ENCODE measurements at places on chromosomes 1 and 21.

DNA sequence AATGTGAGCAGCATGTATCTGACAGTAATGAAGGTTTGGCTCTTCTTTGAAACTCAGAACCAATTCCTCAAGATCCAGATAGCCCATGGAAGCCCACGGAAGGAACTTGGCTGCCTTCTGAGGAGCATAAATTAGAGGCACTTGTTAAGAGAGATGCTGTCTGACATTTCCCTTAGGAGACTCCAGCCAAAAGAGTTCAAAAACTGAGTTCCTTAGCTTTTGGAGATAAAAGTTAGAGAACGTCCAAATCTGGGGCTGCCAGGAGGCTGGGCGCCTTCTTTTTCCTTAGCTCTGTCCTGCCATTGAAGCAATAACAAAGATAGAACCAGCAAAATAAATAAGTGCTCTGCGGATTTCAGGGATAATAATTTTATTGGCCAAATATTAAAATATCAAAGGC lies 439.6 kb upstream of the USP24 start:
- no peak for DNase-seq

- DNase-seq: no peak
These were observed at the start of gene GNG4 for GRCh38 chr1:235649368-235650163. GNG4 (minus strand) TSS chr1:235649784; CDS start chr1:235583838, 65,946 bp downstream.

DNA sequence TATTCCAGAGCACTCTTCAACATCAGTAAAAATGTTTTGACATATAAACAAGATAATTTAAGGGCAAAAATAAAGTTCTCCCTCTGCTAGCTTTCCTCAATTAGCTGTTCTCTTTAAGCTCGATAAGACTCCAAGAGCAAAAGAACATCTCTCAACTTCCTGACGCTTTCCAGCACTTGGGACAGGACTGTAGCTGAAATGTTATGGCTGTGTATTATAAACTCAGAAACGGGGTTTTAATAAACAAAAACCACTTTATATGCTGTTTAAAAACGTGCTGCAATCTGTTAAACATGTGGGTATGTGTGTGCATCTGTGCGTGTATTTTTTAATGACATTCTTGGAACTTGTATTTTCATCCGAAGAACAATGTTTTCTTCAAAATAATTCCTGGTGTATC lies 71.5 kb upstream of the RGS2 start:
- no peak for DNase-seq

GRCh38 chr1:60169206-60169605 lies 95.6 kb upstream of the C1orf87 start:
- no peak for DNase-seq

DNA sequence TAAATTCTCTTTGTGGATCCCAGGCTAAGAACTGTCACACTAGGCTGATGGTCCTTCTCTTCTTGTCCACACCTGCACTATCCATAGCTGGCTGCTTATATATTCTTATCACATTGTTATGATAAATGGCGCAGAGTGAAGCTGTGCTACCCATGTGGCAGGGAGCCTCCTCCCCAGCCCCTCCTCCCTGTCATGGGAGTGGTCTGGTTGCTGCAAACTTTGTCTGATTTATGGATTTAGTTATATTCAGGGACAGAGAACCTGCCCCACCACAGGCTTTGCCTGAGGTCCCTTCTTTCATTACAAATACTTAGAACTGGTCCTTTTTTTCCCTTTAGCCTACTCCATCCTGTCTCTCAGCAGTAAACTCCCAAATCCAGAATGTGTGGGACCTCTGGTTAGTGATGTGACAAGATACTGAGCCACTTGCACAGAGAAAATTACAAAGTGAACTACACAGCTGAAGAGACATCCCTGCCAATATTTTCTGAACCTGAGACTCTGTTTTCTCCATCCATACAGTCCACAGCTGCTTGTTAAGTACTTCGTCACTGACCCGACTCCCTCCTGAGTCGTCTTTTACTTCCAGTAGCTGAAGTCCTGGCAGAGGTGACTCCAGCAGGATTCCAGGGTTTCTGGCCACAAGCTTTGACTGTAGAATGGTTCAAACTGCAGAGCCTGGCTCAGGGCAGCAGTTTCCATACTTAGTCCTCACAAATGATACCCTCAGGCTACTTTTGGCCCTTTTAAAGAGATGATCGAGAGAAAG lies 37.6 kb downstream of the PTGFRN start:
- no peak for DNase-seq

- peak; percentile 100 for DNase-seq
These were observed 26.4 kb downstream of the FOXO6 start for GRCh38 chr1:41387667-41388091.

GRCh38 chr1:101236516-101237228 lies at the start of gene S1PR1:
S1PR1 (plus strand) TSS chr1:101237019; CDS start chr1:101238985, 1,966 bp downstream.
- DNase-seq: no peak

- no peak for DNase-seq
These were observed 55.7 kb upstream of the ACADM start for GRCh38 chr1:75668813-75669212.

DNA sequence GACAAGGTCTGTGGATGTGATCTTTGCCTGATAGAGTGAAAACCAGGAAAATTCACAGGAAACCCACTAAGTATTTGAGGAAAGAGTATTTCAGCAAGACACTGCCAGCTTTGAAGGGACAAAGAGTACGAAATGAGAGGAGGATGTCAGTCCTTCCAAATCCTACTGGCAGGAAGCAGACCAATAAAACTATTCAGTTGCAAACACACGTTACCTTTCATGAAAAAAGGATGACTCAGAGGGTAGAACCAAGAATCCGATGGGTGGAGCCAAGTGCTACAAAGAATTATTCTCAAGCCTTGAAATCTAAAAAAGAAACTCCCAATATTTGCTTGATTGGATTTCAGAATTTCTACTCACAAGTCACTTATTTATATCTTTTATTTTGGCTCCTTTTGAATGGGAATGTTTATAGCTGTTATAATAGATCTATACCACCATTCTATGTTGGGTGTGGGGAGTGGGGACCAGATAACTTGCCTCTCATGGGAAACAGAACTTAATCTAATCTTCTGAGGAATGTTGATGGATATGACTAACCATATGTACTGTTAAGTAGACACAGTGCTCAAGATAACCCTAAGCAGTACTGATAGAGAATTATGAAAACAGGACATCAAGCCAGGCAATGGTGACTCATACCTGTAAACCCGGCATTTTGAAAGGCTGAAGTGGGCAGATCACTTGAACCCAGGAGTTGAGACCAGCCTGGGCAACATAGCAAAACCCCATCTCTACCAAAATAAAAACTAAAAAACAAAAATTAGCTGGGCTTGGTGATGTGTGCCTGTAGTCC lies 19.3 kb upstream of the HEATR1 start:
- DNase-seq: no peak

DNA sequence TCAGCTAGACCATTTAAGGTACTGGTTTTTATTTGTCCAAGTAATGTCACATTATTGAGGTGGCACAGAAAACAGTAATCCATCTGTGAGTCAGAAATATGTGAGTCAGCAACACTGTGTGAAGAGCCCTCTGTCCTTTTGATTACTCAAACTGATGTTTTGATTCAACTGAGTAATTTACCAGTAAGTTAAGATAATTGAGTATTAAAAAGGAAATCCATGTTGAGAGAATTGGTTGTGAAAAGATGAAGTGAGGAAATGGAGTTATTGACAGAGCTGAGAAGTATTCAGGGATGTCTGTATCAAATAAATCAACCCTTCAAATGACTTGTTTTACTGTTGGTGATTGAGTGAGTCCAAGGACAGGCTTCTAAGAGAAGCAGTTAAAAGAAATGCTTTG lies 302.7 kb upstream of the SGIP1 start:
- no peak for DNase-seq

DNA sequence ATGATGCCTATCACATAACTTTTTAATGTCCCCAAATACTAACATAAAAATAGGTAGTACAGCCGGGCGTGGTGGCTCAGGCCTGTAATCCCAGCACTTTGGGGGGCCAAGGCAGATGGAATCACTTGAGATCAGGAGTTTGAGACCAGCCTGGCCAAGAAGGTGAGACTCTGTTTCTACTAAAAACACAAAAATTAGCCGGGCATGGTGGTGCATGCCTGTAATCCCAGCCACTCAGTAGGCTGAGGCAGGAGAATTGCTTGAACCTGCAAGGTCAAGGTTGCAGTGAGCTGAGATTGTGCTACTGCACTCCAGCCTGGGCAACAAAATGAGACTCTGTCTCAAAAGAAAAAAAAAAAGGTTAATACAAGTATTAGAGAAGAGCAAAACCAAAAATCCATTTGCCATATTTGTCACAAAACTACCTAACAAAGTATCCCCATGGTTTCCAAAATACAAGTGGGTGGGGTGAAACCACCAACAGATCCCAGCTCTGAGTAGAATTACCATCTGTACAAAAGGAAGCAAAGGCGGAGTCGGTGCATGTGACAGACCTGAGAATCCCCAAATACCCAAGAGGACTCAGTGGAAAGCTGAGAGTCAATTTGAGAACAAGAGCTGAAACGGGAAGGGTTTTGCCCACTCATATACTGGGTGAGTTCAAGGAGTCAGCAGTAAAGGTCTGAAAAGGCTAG lies 113.2 kb downstream of the TOMM20 start:
- no peak for DNase-seq

- peak; percentile 53 for DNase-seq
These were observed at the start of gene THAP3 for GRCh38 chr1:6624710-6625583. THAP3 (plus strand) TSS chr1:6624868; CDS start chr1:6625219, 351 bp downstream.

DNA sequence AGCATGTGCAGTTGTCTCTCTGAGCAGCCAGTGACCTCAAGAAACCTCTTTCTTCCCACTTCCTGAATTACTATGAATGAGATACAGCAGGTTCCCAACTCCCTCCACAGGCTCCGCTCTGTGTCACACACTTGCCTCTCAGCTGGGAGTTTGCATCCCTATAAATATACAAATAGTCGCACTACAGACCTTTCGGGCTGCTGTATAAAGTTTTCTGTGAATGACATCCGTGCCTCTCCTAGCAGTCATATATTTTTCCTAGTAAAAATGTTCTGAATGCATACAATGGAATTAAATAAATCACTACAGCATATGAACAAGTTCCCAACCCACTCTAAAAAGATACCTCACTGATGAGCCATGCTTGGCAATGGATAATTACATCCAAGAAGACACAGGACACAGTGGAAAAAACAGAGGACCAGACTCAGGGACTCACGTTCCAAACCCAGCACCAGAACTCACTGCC lies 66.8 kb downstream of the CAPZB start:
- no peak for DNase-seq

DNA sequence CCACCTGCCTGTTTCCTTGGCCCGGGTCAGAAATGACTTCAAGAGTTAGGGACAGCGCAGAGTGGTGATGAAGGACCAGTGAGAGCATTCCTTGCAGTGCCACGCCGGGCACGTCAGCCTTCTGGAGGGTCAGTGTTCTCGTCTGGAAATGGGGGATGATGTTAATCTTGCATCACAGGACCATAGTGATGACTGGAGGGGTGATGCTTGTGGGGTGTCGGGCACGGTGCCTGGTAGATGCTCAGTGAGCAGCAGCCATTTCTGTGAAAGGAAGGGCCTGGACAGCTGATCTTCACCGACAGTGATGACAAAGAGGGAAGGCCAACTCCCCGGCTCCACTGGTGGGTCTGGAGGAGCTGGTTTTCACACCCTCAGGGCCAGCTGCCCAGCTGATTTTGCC lies 56.2 kb downstream of the DDX20 start:
- DNase-seq: no peak

GRCh38 chr1:2385606-2386280 lies 5.6 kb downstream of the MORN1 start:
- DNase-seq: no peak

DNA sequence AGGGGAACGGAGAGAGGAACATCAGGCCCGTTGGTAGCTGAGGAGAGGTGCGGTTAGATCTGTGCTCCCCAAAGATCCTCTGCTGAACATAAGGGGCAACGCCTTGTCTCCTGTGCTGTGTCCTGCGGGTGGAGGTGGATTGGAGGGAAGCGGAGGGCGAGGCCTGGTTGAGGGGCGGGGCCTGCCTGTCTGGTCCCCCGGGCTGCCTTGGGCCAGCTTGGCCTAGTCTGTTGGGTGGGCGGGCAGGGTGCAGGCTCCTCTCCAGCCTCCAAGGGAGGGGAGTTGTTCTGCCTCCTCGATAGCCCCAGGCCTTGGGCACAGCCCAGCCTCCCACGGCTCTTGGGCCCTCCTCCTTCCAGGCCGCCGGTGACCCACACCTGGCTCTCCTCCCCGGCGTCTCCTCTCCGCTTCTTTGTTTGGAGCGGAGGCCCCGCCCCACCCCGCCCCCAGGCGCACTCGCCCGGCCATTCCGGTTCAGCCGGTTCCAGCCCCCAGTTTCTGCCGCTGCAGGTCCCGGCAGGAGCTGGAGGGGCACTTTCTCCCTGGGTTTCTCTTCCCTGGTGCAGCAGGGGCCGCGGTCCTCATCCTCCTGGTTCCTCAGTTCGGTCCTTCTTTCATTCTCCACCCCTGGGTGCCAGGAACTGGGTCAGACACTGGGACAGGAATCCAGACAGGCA lies 19.4 kb downstream of the PTPRF start:
- no peak for DNase-seq

DNA sequence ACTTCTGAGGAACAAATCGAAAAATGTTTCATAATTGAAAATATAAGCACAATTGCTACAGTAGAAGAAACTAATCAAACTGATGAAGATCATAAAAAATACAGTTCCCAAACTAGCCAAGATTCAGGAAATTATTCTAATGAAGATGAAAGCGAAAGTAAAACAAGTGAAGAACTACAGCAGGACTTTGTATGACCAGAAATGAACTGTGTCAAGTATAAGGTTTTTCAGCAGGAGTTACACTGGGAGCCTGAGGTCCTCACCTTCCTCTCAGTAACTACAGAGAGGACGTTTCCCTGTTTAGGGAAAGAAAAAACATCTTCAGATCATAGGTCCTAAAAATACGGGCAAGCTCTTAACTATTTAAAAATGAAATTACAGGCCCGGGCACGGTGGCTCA lies 30.6 kb downstream of the IFNAR1 start:
- no peak for DNase-seq

GRCh38 chr1:41648844-41649243 lies 164.4 kb upstream of the EDN2 start:
- no peak for DNase-seq

DNA sequence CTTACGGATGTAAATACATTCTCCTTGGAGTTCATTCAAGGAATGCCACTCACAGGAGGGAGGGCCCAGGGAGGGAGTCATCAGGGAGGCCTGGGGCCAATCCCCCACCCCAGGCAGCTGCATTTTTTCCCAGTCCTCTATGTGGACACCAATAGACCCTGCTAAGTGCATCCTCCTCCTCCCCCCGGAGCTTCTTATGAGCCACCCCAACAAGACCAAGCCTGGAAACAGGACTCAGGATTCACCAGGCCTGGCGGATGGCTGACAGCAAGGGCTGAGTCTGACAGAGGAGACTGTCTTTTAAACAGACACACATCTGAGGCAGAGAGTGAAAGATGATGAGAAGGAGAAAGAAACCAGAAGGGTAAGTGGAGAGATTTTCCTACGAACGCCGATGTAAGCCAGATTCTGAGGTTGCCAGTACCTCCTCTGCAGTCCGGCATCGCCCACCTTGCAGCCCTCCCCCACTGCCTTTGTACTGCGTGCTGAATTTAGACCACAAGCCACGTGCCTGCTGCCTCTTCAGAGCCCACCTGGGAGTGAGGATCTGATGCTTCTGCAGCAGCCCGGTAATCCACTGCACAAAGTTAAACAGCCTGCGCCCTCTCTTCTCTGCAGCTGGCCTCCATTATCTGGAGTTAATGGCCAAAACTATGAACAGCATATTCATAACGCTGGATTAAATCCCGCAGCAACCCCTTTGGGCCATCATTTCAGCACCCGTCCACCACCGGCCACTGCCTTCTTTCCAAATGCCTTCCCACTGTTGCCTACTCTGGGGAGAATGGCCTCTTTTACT lies 17.6 kb upstream of the SFPQ start:
- no peak for DNase-seq

Measured in DMS 273 treated with DMSO at 0.1 percent for 48 hours (cell line).